Effector CD8-positive, alpha-beta T cell (primary cell): ENCODE measurements at places on chromosomes 16 and 17.

DNA sequence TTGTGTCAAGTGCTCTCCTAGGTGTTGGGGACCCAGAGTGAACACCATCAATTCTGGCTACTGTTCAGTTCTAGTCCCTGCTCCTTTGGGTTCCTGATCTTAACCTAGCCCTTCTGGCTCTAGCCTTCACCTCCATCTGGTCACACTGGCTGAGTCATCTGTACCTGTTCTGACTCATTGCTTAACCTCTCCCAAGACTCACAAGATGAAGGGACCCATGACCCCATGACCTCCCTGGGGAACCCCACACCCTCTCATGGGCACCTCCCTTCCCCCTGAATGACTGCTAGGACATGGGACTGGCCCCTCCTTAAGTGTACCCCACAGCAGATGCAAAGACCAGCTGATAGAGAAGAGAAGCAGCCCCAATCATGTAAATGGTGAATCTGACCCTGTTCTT, 345.8 kb upstream of the CDH5 start:
- no peak for DNase-seq

GRCh38 chr17:75205793-75206163, 299 bp downstream of the NUP85 start:
- no peak for DNase-seq

DNA sequence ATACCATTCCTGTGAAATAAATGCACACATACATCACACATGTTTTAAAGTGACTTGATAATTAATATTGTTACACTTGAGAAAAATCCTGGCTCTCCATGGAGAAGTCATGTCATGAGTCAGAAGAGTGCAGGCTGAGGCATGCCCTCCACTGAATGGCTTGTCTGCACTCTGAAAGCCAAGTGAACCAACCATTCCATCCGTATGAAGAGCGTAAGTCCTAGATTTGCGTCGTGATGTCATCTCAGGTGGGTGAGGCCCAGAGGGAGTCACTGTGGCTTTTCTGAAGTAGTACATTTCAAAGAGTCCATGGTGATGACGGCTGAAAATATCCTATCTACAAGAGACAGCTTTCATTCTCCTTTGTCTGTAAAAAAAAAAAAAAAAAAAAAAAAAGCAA, 83.5 kb upstream of the IRX5 start:
- no peak for DNase-seq

DNA sequence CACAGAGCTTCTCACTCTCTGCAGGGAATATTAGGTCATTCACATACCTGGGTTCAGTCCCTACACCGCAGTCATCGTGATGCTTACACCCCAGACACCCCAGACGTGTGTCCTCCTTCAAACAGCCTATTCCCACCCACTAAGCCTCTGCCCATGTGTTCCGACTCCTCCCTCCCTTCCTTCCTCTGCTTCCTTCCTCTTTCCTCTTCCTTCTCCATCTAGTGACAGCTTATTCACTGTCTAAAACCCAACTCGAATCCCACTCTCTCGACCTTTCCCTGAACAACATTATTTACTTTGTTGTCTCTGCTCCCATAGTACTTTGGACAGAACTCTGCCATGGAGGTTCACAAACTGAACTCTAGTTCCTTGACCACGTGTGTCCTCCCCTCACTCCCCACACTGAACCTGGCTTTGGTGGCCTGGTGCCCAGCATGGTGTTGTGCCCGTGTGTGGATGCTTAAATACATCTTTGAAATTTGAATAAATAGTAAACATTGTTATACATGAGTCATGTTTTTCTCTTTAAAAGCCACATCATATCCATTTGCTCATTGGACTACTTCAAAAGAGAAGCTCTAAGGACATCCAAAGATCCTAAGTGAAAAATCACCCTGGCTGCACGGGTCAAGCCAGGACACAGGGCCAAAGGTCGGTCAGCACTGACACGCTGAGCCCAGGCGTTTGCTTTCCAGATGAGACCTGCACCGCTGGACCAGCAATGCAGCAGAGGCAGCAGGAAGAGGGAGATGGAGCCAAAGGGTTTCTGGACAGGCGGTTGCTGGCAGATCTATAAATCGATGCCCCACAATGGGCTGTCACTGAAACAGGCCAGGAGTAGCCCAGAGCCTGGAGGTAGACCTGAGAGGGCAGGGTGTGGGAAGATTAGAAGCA, 14.1 kb upstream of the G6PC1 start:
- no peak for DNase-seq

DNA sequence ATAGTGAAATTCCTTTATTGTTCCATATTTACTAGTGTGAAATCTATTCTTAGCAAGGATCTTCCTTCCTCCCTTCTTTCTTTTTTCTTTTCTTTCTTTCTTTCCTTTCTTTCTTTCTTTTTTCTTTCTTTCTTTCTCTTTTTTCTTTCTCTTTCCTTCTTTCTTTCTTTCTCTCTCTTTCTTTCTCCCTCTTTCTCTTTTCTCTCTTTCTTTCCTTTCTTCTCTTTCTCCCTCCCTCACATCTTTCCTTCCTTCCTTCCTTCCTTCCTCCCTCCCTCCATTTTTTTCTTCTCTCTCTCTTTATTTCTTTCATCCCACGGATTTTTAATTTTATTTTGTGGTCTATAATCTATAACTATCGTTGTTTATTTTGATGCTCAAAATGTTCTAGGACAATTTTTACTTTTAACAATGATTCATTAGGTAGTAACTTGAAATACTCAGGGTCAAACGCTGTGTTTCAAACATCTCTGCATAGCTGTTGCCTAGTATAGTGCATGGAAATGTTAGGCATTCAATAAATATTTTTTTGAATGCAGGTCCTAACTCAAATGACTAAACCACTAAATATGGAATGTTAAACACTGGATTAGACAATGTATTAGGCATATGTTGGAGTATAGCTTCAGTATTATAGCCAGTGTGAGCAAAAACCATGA, 178.3 kb downstream of the MAP2K6 start:
- no peak for DNase-seq

DNA sequence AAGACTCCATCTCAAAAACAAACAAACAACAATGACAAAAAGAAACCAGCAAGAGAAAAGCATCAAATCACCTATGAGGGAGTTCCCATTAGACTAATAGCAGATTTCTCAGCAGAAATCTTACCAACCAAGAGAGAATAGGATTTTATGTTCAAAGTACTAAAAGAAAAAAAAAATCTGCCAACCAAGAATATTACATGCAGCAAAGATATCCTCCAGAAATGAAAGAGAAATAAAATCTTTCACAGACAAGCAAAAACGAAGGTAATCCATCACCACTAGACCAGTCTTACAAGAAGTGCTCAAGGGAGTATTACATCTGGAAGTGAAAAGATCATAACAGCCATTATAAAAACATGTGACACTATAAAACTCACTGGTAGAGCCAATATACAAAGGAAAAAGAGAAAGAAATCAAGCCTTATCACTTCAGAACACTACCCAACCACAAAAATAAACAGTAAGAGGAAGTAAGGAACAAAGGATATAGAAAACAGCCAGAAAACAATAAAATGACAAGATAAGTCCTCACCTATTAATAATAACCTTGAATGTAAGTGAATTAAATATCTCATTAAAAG, 66.3 kb downstream of the STX8 start:
- DNase-seq = no peak

DNA sequence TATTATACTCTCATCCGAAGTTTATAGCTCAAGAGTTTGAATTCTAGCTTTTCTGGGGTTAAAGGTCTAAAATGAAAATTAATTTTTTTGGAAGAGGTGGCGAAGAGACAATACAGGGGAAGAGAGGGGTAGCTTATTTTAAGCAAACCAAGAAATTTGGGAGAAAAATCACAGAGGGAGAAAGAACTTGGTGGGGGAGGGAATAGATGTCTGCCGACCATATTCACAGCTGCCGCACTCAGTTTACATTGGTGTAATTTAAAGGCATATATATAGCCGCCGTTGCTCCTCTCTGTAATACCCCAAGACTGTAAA, 6.5 kb upstream of the ZFHX3 start:
- no peak for DNase-seq

- DNase-seq = no peak
These were observed 43.9 kb upstream of the ZCCHC14 start for GRCh38 chr16:87536795-87537142.

GRCh38 chr17:45361976-45362375, 45.2 kb upstream of the MAP3K14 start:
- DNase-seq = no peak
